Transverse colon (tissue), 4 donors: ENCODE measurements at places on chromosomes 13 and 19. TPM values are rescaled to one million over a fixed set of nuclear protein-coding genes. Genes with fewer than 3 reads are reported as not detected.

Gene PRRG2
- 22.7 TPM for total RNA-seq

Gene ZNF486
- total RNA-seq = 0.80 TPM

GRCh38 chr19:1292419-1293151 lies 6.9 kb downstream of the EFNA2 start:
- DNase-seq = no peak

- DNase-seq = no peak
Measured at GRCh38 chr13:79688741-79689140, 207.8 kb downstream of the NDFIP2 start.

DNA sequence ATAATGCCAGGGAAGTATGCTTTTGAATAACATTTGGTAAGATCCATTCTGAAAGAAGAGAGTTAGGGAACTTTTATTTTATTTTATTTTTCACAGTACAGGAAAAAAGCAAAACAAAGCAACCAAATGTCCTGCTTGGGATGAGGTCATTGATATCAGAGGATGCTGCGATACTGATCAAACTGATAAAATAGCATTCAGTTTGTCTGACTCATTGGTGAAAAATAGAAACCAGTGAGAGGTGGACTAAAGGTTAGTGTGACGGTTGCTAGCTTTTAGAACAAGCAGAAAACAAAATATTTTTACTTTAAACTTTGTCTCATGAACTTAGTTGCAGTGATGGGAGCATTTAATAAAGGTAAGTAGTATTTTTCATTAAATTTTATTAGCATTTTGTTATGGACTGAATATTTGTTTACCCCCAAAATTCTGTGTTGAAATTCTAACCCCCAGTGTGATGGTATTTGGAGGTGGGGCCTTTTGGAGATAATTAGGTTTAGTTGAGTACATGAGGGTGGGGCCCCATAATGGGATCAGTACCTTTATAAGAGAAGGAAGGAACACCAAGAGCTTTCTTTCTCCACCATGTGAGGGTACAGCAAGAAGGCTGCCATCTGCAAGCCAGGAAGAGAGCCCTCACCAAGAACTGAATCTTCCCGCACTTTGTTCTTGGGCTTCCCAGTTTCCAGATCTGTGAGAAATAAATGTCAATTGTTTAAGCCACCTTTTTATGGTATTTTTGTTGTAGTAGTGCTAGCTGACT lies 37.3 kb downstream of the ITGBL1 start:
- DNase-seq = no peak

- no peak for DNase-seq
Measured at GRCh38 chr13:78198419-78198818, 279.8 kb upstream of the EDNRB start.

DNA sequence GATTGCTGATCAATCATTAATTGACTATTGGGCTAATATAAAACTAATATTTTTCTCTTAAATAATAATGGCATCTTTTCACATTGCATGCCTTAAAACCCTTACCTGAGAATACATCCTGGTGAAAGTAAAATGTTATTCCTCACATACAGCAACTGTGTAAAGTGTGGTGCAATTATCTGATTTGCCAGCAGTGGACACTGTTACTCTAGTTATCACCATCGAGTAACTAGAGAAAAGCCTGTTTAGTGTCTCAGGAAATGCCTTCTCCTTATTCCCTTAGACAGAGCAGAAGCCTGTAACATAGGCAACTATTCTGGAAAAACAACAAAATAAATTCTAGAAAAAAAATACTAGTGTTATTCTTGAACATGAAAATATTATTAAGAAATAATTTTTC lies 459.8 kb downstream of the FGF14 start:
- DNase-seq = peak; percentile 19

DNA sequence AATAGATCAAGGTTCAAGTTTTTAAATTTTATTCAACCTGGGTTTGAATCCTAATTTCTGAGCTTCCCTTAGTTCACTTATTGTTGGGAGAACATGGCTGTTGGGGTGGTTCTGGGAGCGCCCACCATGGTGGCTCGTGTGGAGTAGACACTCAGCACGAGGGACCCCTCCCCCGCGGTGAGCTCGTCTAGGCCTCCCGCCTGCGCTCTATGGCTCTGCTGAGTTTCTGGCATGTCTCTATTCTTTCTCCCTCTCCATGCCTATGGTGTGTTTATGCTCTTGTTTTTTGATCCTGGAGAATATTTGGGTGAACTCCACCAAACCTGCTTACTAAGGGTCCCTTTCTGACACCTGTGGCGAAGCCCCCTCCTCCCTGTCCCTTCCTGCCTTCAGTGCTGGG lies 1.6 kb upstream of the EPN1 start:
- no peak for DNase-seq

DNA sequence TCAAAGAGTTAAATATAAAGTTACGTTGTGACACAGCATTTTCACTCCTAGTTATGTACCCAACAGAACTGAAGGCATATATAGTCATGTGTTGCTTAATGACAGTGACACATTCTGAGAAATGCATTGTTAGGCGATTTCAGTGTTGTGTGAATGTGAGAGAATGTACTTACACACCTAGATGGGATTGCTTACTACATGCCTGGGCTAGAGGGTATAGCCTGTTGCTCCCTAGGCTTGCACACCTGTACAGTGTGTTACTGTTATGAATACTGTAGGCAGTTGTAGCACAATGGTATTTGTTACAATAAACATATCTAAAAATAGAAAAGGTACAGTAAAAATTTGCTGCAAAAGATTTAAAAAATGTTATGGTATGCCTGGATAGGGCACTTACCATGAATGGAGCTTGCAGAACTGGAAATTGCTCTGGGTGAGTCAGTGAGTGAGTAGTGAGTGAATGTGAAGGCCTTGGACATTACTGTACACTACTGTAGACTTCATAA lies 89.2 kb downstream of the DHRS12 start:
- DNase-seq = no peak

DNA sequence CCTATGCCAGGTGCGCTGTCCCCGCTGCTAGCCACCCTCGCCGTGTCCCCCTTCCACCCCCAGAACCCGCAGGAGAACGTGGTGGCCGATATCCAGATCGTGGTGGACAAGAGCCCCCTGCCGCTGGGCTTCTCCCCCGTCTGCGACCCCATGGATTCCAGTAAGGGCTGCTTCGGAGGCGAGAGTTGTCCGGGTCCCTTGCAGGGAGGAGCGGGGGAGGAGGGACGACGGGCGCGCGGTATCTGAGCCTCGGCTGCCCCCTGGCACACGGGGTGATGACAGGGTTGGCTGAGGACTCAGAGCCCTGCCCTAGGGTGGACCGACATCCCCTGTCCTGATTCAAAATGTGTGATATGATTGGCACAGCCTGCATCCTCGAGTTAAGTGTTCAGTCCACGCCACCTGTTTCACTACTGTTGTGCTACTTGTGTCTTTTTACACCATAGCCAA lies 653 bp downstream of the MVB12A start:
- DNase-seq = peak; percentile 51

DNA sequence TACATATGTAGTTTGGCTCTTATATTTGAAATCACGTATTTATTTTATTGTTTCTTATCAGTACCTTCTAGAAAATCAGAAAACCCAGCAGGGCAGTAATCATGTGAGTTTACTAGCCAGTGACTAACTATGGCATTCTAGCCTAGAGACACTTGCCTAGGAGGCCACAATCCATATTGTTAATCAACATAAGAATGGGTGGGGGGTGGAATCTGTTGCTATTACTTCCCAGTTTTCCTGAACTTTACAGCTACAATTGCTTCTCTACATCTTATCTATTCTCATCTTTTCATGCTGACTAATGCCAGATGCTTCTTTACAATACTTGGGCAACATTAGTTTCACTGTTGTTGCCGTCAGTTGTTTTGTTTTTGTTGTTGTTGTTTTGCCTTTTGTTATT lies 18.7 kb upstream of the ATXN8OS start:
- DNase-seq = no peak

GRCh38 chr13:110346661-110347067 lies 39.6 kb downstream of the COL4A2 start:
- DNase-seq = peak; percentile 87

- DNase-seq = no peak
Measured at GRCh38 chr13:47555235-47555634, 445.8 kb downstream of the SUCLA2 start.

DNA sequence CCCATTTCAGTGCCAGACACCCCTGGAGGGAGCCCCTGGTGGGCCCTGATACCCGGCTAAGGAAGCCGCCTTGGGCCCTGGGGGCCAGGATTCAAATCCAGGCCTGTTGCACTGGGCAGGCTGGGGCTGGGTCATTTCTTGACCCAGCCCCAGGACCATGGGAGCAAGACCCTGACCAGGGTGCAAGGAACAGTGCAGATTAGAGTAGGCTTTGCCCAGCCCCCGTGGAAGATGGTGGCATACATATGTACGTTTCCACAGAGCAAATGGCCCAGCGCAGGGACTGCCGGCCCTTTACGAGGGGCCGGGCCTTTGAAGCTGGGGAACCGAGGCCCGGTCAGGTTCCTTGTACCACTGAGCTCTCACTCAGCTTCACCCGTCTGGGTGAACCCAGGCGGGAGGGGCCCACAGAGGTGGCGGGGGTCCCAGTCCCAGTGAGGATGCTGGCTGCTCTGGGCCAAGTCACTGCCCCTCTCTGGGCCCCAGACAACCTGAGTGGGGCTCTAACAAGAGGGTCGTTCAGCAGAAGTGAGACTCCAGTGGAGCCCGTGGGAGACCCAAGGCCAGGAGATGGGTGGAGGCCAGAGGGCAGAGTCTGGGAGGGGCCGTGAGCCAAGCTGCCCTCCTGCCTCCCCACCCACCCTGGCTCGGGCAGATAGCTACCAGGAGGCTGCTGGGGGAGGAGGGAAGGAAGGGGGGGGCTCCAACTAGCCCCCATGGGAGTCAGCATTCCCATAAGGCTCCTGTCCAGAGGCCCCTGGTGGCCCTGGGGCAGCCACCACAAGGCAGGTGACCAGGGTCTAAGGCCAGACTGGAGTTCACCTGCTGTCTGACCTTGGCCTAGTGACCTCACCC lies 2.7 kb downstream of the MKNK2 start:
- DNase-seq = no peak

GRCh38 chr13:64936879-64937278 lies 2293.3 kb downstream of the PCDH9 start:
- no peak for DNase-seq

GRCh38 chr19:38932425-38933179 lies 1.9 kb downstream of the MRPS12 start:
- DNase-seq = no peak
